Right lobe of liver (tissue), 6 donors: ENCODE measurements at places on chromosomes 1 and 21. TPM values are rescaled to one million over a fixed set of nuclear protein-coding genes. Genes with fewer than 3 reads are reported as not detected.

DNA sequence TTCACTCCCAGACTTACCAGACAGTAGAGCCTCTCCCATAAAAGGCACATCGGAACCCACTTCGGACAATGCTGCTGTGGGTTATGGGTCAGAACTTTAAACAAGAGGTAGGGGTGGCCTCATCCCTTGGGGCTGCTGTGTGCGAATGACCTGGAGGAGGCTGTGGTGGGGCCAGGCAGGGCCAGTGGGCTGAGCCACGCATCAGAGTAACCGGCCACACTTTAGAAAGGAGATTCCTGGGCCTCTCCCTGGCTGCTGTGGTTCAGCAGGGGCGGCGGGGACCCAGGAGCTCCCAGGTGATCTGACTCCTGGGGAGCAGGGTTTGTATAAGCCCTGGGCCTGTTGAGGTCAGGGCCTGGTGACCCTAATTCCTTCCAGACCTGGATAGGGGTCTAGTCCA, 110.2 kb upstream of the C1orf174 start:
- DNase-seq, result no peak
- H3K4me3 ChIP-seq, result no peak overlapping the region
- H3K27ac ChIP-seq, result no peak overlapping the region
- H3K27me3 ChIP-seq, result no peaks in the 10 kb centered on the region
- H3K36me3 ChIP-seq, result no peaks in the 10 kb centered on the region
- H3K4me1 ChIP-seq, result no peaks in the 10 kb centered on the region

DNA sequence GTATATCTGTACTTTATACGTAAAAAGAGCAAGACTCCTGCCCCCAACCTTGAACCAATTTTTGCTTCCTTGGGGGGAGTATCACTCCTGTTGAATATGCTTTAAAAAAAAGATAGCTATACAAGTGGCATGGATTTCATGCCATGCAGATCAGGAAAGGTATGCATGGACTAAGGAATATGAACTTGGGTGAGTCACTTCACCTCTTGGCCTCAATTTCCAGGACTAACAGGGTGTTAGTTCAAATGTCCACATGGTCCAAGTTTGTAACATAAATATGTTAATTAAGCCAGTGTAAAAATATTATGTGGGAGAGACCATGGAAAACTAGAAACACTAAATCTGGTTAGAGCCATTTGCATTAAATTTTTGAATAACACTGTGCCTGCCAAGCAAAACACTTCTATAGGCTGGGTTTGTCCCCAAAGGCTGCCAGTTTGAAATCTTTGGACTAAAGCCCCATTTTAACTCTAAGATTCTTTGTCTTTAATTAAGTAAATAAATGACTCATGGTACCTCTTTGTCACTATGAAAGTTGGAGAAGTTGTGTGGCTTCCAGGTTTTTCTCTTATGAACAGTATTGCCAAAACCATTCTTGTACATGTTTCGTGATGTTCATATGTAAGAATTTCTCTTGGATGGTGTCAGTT, 33.1 kb downstream of the FAM177B start:
- H3K27ac ChIP-seq, result no peak overlapping the region
- H3K36me3 ChIP-seq, result no peaks in the 10 kb centered on the region
- no peaks in the 10 kb centered on the region for H3K27me3 ChIP-seq

- no peak overlapping the region for H3K27ac ChIP-seq
- H3K27me3 ChIP-seq, result no peaks in the 10 kb centered on the region
Measured at GRCh38 chr1:82806133-82806532, 1005.4 kb downstream of the ADGRL2 start.

GRCh38 chr1:151993084-151993733, 450 bp downstream of the S100A10 start:
- DNase-seq, result peak; percentile 70
- H3K27me3 ChIP-seq, result no peaks in the 10 kb centered on the region
- H3K4me3 ChIP-seq, result peak overlapping the region; percentile 92
- no peaks in the 10 kb centered on the region for H3K36me3 ChIP-seq

DNA sequence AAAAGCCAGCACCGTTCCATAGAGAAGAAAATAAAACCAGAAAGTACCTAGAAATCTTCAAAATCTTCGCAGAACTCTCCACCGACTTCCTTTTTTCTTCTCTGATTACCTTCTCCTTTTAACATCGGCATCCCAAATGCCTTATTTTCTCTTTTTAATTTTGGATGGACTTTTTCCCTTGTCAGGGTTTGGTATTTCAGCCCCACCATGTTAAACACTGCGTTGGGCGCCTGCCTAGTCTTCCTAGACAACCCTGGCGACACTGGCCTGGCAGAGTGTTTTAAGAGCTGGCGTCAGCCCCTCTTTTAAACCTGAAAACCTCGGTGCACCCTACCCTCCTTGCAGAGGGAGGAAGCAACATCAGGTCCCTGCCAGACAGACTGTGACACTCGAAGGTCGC, 66.0 kb upstream of the EFHD2 start:
- DNase-seq, result no peak
- no peaks in the 10 kb centered on the region for H3K27me3 ChIP-seq
- H3K36me3 ChIP-seq, result no peaks in the 10 kb centered on the region

- DNase-seq, result no peak
- H3K4me1 ChIP-seq, result no peaks in the 10 kb centered on the region
- H3K36me3 ChIP-seq, result no peaks in the 10 kb centered on the region
- no peak overlapping the region for H3K4me3 ChIP-seq
- no peaks in the 10 kb centered on the region for H3K27me3 ChIP-seq
Measured at GRCh38 chr1:29671446-29672356, 435.4 kb downstream of the PTPRU start.

GRCh38 chr1:155760751-155761475, 72.0 kb downstream of the DAP3 start:
- H3K4me3 ChIP-seq, result no peak overlapping the region
- no peaks in the 10 kb centered on the region for H3K4me1 ChIP-seq
- H3K27ac ChIP-seq, result no peak overlapping the region
- H3K36me3 ChIP-seq, result no peaks in the 10 kb centered on the region

DNA sequence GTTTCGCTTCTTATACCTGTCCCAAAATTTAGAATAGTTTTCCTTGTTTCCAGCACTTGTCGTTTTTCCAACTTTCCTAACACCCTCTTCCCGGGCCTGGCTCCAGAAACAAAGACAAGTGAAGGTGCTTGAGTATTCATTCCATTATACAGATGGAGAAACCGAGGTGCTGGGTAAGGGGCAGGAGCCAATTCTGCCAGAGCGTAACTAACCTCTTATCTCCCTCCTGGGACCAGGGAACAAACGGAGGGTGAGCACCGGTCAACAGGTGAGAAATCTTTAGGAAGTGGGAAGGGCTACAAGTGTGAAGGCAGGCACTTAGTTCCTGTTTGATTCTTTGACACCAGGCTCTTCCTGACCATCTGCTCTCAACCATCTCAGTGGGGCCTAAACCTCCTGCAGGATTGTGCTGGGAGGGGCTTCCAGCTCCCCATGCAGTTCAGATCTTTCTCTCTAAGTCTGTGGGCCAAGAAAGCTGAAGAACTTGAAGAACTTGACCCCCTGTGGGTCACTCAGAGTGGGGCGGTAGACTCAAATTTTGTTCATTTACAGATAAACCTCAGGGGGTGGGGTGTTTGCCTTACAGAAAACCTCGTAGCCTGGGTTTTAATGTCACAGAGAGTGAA, 8.7 kb downstream of the PLXNA2 start:
- DNase-seq, result no peak
- H3K27me3 ChIP-seq, result no peaks in the 10 kb centered on the region
- H3K4me3 ChIP-seq, result no peak overlapping the region

DNA sequence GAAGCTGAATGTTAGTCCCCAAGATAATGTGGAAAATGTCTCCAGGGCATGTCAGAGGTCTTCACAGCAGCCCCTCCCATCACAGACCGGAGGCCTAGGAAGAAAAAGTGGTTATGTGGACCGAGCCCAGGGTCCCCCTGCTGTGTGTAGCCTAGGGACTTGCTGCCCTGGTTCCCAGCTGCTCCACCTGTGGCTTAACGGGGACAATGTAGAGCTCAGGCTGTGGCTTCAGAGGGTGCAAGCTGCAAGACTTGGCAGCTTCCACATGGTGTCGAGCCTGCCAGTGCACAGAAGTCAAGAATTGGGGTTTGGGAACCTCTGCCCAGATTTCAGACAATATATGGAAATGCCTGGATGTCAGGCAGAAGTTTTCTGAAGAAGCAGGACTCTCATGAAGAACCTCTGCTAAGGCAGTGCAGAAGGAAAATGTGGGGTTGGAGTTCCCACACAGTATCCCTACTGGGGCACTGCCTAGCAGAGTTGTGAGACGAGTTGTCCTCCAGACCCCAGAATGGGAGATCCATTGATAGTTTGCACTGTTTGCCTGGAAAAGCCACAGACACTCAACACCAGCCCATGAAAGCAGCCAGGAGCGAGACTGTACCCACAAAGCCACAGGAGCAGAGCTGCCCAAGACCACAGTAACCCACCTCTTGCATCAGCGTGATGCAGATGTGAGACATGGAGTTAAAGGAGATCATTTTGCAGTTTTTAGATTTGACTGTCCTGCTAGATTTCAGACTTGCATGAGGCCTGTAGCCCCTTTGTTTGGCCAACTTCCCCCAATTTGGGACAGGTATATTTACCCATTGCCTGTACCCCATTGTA, 204.9 kb downstream of the MRPL39 start:
- H3K27ac ChIP-seq, result no peak overlapping the region
- no peaks in the 10 kb centered on the region for H3K27me3 ChIP-seq
- H3K36me3 ChIP-seq, result no peaks in the 10 kb centered on the region
- no peak for DNase-seq

DNA sequence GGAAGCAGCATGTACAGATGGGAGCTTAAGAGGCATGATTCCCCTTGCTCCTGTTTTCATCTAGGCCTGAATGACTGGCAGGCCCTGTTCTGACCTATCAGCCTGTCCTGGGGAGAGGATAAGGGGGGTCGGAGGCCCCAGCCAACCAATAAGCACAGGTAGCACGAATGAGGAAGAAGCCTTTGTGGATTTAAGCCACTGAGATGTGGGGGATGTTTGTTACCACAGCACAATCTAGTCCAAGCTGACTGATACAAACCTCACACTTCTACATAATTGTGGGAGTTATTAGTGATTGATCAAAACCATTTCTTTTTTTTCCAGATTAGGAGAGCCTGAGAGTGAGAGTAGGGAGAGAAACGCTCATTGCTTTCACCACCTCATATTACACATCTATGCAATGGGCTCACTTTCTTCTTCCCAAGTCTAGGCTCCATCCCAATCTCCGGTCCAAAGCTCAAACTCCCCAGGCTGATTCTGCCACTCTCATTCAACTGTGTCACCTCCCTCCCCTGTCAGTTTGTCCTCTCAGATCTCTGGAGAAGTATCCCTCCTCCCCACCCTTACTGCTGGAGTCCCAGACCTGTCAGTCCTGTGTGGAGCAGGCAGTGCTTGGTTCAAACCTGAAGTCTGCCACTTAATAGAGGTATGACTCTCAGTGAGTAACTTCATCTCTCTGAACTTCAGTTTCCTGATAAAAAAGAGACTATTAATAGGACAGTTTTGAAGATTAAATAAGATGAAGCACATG, 220.5 kb downstream of the PTPRU start:
- no peak overlapping the region for H3K27ac ChIP-seq
- no peaks in the 10 kb centered on the region for H3K4me1 ChIP-seq
- H3K27me3 ChIP-seq, result no peaks in the 10 kb centered on the region
- H3K4me3 ChIP-seq, result no peak overlapping the region
- H3K36me3 ChIP-seq, result no peaks in the 10 kb centered on the region
- DNase-seq, result no peak

LCE1B gene
- total RNA-seq, result not detected

DNA sequence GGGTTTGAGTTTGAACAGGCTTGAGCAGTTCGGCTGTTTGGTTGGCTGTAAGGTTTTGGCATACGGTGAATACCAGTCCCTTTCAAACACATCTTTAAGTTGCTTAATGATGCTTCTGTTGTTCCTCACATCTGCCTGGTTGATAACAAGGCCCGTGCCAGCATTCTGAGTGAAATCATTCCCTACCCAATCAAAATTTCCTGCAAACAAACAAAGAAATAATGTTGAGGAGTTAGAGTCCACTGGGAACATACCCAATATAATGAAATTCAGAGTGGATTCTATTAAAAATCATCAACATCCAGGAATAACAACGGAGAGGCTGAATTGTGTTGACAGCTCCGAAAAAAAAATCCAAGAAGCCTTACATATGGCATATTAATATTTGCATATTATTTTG, 91.0 kb upstream of the MAP1LC3C start:
- no peak overlapping the region for H3K27ac ChIP-seq
- no peaks in the 10 kb centered on the region for H3K27me3 ChIP-seq
- no peak for DNase-seq

SPATA21 gene
- not detected for total RNA-seq
